A549 (cell line): ENCODE measurements at places on chromosomes 2 and 18.

GRCh38 chr2:205025580-205026240 lies 480.4 kb downstream of the PARD3B start:
- no peak for DNase-seq

DNA sequence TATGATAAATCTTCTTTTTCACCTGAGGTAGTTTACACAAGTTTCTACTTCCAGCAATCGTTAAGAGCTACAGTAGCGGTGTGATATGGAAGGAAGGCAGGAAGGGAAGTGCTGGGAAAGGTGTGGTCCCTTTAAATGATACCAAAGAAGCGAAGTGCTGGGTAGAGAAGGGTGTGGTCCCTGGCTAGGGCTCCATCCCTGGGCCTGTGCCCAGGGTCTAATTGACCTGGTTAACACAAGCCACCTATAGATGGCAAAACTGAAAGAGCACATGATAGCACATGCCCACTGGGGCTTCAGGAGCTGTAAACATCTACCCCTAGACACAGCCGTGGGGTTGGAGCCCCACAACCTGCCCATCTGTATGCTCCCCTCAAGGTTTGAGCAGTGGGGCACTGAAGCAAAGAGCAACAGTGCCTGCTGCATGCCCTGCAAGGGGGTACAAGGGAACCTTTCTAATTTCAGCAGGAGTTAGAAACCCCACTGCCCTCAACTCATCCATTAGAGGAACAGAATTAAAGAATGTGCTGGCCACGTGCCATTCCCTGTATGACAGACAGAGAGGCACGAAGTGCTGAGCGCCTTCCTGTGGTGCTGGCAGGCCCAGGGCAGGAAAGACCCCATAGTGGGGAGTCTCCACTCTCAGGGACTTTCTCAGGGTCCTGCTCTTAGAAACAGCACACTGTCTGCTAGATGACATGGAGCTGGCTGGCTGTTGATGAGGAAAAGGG lies 153.1 kb upstream of the LMAN1 start:
- no peak for DNase-seq

DNA sequence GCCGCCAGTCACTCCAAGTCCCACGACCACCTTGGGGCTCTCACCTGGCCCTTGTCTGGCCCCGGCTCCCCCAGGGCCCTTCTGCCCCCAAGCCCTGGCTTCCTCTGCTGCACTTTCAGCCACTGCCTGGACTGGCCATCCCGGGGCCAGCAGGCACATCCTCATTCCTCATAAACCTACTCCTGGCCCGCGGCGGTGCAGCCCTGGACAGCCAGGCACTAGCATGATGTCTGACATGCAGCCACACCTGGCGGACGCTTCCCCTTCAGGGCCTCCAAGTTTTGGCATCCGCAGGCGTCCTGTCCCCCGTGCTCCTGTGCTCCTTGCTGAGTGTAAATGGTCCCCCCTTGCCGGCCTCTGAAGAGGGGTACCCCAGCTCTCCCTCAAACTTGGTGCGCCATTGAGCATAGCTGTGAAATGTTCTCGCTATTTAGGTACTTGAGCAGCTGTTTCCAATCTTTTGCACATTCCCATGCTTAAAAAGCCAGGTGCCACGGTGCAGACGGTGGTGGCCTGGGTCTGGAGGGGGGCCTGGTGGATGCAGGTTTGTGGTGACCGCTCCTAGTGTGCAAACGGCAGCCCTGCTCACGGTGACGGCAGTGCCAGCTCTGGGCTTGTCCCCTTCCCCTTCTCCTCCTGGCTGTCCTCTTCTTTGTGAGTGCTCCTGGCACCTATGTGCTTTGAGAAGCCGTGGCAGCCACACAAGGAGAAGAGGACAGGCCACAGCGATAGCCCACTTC lies 123.8 kb downstream of the MBP start:
- no peak for DNase-seq

DNA sequence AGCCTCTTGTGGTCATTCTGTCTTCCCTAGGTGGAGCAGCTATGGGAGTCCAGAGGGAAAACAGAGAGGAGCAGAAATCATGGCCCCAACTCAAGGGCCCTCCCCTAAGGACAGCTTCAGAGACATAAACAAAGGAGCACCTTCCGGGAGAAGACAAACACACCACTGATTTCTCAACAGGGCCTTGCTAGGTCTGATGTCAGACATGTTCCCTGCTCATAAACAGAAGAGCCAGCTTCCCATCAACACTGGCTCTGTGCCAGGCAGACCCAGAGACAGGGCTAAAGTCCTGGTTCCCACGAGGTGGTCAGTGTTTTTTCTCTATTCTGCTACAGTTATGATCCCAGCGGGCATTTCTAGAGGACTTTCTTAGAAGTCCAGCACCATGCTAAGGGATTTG lies 19.3 kb downstream of the CXCR2 start:
- DNase-seq = no peak

DNA sequence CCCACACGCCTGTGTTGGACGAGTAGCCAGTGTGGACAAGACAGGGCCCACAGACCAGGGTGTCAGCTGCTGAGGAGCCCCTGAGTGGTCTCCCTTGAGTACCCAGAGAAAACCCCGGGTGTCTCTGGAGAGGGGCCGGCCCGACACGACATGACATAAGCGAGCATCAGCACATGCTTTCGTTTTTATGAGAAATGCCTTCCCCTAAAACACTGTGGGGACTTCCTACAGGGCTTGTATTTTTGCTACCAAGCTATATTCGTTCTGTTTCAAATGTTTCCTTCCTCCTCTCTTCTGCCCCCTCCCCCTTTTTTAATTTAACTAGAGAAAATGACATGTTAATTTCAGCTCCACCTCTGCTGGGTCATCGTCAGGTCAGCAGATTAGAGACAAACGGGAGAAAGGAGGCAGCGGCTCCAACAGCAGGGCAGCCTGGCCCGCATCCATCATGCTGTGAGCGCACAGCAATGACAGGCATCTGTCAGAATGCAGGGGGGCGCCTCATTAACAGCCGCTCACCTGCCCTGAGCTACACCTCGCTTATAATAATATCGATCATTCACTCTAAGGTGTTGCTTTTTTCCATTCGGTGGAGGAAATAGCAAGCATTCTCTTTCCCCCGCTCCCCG lies 286.2 kb downstream of the ZNF516 start:
- DNase-seq = no peak

- DNase-seq = no peak
Observed at GRCh38 chr2:18440141-18440661, 120.3 kb downstream of the RDH14 start.

DNA sequence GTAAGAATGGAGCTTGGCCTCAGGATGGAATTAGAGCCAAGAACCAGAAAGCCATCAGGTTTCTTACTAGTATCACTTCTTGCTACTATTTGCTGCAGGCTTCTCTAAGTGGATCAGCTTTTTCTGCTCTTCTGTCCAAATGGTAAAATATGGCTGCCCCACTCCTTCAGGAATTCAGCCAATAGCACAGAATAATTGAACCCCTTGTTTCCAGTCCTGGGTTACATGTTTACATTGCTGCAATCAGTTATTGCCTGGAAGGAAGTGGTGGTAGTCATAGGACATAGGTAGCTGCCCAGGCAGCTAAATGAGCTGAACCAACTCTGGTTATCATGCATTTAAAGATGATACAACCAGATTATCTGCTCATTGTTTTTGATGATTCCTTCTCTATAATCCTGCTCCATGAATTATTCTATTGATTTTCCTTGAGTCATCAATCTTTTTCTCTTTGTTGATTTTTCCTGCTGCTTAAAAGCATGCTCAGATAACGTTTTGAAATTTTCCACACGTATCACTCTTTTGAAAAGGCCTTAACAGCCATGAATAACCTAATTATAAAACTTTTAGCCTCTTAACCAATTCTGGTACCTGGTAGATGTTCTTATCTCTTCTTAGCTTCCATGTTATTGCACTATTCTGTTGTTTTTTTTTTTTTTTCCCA lies 12.6 kb downstream of the AGPS start:
- no peak for DNase-seq

GRCh38 chr2:65198737-65199136 lies 28.9 kb upstream of the ACTR2 start:
- DNase-seq = no peak

GRCh38 chr2:189178726-189179569 lies 613 bp downstream of the COL5A2 start:
- DNase-seq = peak; percentile 25

GRCh38 chr2:66665124-66665984 lies 230.4 kb downstream of the MEIS1 start:
- no peak for DNase-seq

GRCh38 chr2:71785516-71785981 lies 332.2 kb downstream of the DYSF start:
- no peak for DNase-seq

DNA sequence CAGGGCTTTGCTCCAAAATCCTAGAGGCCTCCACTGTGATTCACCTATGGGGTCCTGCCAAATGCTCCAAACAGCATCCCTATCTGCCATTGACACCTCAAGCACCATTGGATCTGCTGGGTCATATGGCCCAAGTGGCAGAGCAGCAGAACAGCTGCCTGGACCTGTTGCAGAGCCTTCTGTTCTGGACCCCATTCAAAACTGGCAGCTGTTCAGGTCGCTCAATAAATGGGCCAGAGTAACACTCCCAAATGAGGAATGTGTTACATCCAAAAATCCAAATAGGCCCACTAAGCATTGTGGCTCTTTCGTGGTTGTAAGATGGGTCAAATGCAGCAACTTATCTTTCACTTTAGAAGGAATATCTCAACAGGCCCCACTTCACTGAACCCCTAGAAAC lies 783.6 kb downstream of the DCDC2C start:
- DNase-seq = no peak

- DNase-seq = no peak
Observed at GRCh38 chr2:96772903-96773671, 12.4 kb downstream of the CNNM4 start.

DNA sequence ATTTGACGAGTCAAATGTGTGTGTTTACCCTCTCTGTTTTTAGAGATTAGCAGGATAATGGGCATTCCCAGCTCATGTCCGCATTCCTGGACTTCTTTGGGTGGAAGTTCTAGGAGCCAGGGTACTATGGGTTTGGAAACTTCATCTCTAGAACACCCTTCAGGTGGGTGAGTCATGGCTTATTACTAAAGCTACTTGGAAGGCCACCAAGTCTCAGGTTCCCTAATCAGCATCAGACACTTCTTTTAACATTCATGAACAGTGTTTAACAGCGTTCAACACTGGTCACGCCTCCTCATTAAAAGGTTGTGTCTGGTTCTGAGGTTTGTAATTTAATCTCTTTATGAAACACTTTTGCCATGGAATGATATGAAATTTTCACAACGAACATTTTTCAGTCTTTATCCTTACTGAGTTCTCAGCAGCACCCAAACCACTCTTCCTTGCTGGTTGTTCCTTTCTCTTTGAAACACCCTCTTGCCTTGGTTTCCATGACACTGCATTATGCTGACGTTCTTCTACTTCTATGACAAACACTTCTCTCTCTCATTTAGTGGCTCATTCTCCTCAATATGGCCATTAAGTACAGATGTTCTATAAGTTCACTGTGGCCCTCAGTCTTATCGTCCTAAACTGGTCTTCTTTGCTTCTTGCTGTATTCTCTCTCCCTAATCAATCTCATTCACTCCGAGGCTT lies 49.3 kb downstream of the MMADHC start:
- no peak for DNase-seq

DNA sequence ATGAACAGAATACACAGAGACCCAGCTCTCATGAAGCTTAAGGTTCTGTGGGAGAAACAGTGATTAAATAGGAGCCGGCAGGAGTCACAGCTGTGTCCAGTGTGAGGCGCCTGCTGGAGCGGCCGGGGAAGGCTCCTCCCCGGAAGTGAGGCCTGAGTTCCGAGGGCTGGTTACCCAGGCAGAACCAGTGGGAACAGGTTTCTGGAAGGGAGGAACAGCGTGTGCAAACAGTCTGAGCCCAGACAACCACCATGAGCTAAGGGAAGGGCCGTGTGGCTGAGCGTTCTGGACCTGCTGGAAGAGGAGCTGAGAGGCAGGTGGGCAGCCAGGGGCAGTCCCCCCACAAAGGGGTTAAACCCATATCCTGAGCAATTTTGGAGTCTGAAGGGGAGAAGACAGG lies 26.0 kb upstream of the NPAS2 start:
- no peak for DNase-seq

- no peak for DNase-seq
Observed at GRCh38 chr2:27741673-27742072, 29.8 kb upstream of the MRPL33 start.

DNA sequence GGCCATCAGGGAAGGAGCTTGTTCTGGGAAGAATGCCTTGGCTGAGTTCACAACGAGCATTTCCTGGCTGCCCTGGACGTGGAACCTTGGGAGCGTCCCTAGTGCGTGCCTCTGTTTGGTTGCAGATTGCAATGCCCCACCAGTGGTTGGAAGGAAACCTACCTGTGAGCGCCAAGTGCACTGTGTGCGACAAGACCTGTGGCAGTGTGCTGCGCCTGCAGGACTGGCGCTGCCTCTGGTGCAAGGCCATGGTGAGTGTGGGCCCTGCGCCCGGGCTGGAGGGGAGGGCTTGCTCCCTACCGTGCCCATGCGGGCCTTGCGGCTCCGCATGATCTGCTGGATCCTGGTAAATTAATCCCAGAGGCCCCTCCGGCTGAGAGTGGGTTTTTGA lies 81.9 kb downstream of the DGKD start:
- no peak for DNase-seq

GRCh38 chr2:170715932-170716777 lies 1.0 kb downstream of the SP5 start:
- no peak for DNase-seq

- DNase-seq = no peak
Observed at GRCh38 chr2:14157816-14158215, 474.7 kb upstream of the LRATD1 start.

- peak; percentile 82 for DNase-seq
Observed at GRCh38 chr2:25103287-25103871, 61.5 kb downstream of the EFR3B start.

GRCh38 chr2:111049792-111050640 lies 70.7 kb upstream of the BCL2L11 start:
- DNase-seq = no peak

DNA sequence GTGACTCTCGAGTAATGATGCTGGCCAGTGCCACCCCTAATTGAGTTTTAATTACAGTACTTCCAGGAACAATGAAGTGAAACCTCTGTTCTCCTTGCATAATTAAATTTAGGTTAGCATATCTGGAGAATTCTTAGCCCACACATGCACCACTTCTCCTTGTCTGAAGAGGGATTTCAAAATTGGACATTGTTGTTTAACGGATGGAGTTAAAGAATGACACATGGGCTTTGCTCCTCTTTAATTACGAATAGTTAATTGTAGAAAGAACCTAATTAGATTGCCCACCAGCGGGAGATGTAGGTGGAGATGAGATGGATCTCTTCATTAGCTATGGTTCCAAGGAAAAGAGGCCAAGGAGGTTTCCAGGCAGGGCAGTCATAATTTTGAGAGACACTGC lies 33.1 kb upstream of the EN1 start:
- no peak for DNase-seq

DNA sequence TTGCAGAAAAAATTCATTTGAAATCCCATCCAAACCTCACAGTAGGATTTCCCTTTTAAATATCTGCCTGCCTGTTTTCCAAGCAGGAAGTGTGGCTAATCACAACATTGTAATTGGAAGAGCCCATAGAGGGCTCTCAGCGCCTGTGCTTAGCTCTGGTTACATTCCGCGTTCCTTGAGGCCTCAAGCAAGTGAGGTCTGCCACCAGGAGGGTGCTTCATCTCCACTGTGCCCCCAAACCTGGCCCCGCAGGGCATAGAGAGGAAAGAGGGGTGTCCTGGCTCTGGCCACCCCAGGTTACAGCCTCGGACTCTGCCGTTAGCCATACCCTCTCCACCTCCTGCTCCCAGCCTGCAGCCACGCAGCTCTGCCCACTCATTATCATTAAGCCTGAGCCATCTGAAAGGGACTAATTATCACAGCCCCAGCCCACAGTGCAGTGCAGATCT lies 214.8 kb downstream of the SP3 start:
- no peak for DNase-seq

GRCh38 chr2:43934567-43934966 lies 61.2 kb downstream of the LRPPRC start:
- DNase-seq = no peak

GRCh38 chr18:9469685-9470084 lies 5.6 kb upstream of the RALBP1 start:
- DNase-seq = no peak
